ENCODE measurements at places on chromosomes 12 and 14. TPM values are rescaled to one million over a fixed set of nuclear protein-coding genes. Genes with fewer than 3 reads are reported as not detected.

DNA sequence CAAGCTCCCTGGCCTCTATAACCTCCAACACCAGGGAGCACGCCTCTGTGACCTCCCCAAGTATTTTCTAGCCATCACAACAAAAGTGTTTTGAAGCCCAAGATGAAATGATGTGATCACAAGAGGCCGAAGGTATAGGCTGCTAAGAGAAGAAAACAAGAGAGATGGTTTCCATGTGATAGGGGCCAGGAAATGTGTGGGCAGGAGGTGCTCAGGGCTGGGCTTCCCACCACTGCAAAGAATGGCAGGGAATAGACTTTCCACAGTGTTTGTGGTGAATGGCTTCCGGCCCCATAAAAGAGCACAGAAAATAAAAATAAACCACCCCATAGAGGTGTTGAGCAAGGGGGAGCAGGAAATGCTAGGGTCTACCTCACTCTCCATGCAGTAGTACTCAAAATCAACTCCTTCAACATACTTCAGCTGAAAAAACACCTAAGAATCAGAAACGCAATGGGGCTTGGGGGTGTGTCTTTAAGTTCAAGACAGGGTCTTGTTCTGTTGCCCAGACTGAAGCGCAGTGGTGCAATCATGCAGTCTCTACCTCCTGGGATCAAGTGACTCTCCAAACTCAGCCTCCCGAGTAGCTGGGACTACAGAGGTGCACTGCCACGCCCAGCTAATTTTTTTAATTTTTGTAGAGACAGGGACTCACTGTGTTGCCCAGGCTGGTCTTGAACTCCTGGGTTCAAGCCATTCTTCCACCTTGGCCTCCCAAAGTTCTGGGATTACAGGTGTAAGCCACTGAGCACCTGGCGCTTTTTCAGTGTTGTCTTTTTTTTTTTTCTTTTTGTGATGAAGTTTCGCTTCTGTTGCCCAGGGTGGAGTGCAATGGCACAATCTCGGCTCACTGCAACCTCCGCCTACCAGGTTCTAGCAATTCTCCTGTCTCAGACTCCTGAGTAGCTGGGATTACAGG, 27.1 kb downstream of the DAD1 start:
- peaks cover 99% of the 10 kb centered on the region for H3K4me1 ChIP-seq
- no peaks in the 10 kb centered on the region for H3K27me3 ChIP-seq
- peaks cover 7% of the 10 kb centered on the region for H3K36me3 ChIP-seq
- no peak overlapping the region for H3K4me3 ChIP-seq
- DNase-seq, result no peak
- H3K27ac ChIP-seq, result peak overlapping the region; percentile 85

DNA sequence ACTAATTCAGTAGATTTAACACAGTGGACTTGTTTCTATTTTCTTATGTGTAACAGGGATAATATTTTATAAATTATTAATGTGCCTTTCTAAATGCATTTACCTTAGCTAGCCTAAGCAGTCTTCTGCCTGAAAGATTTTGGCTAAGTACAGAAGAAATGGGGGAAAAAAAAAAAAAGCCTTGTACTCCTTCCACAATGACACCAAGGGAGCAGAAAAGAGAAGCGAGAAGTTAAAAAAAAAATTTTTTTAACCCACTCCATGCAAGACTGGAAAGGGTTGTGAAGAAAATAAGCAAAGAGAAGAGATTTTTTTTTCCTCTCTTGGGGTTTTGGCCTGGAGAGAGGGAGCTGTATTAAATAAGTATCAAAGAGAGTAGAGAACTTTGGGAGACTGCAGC, 28.7 kb downstream of the NELL2 start:
- no peak for DNase-seq
- H3K4me1 ChIP-seq, result no peaks in the 10 kb centered on the region
- no peaks in the 10 kb centered on the region for H3K36me3 ChIP-seq
- H3K27me3 ChIP-seq, result no peaks in the 10 kb centered on the region

DNA sequence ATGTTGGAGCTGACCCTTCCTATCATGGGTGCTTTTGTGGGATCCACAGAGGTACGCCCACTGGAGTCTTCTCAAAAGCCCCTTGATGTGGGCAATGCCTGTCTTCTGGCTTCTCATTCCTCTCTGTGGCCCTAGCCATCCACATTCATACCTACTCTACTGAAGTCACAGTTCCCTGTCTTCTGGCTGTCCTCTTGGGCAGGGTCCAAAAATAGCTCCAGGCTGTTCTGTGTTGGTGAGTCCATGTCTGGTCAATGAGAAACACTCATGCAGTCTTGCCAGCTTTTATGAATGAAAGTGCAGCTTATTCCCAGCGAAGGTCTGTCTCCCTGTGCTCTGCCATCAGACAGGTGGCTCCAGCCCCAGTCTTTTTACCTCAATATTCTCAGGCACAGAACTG, 135.9 kb upstream of the MDM1 start:
- DNase-seq, result no peak
- no peaks in the 10 kb centered on the region for H3K4me1 ChIP-seq
- no peaks in the 10 kb centered on the region for H3K27me3 ChIP-seq
- H3K27ac ChIP-seq, result no peak overlapping the region

GRCh38 chr12:50390316-50390741, 6.1 kb downstream of the FAM186A start:
- no peaks in the 10 kb centered on the region for H3K27me3 ChIP-seq
- peaks cover 19% of the 10 kb centered on the region for H3K4me1 ChIP-seq
- no peak for DNase-seq
- H3K36me3 ChIP-seq, result no peaks in the 10 kb centered on the region
- H3K27ac ChIP-seq, result no peak overlapping the region
- no peak overlapping the region for H3K4me3 ChIP-seq

GRCh38 chr12:84840356-84840755, 72.2 kb downstream of the SLC6A15 start:
- H3K27me3 ChIP-seq, result no peaks in the 10 kb centered on the region
- H3K4me1 ChIP-seq, result no peaks in the 10 kb centered on the region
- no peak overlapping the region for H3K27ac ChIP-seq
- no peak overlapping the region for H3K4me3 ChIP-seq
- no peak for DNase-seq
- no peaks in the 10 kb centered on the region for H3K36me3 ChIP-seq

Gene PTPRO
- not detected for polyA plus RNA-seq

Gene B3GNT4
- 0.63 TPM for polyA plus RNA-seq

DNA sequence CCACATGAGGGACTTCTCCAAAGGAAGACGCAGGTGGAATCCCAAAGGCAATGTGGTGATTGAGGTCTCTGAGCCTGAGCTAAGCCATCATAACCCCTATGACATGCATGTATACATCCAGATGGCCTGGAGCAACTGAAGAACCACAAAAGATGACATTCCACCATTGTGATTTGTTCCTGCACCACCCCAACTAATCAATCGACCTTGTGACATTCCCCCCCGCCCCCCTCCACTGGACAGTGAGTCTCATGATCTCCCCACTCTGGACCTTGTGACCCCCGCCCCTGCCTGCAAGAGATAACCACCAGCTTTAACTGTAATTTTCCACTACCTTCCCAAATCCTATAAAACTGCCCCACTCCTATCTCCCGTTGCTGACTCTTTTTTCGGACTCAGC, 87.9 kb downstream of the VCPKMT start:
- no peaks in the 10 kb centered on the region for H3K27me3 ChIP-seq
- H3K36me3 ChIP-seq, result no peaks in the 10 kb centered on the region
- H3K4me3 ChIP-seq, result no peak overlapping the region
- DNase-seq, result no peak
- peaks cover 12% of the 10 kb centered on the region for H3K4me1 ChIP-seq
- no peak overlapping the region for H3K27ac ChIP-seq

- no peak for DNase-seq
- no peaks in the 10 kb centered on the region for H3K27me3 ChIP-seq
- H3K36me3 ChIP-seq, result peaks cover 84% of the 10 kb centered on the region
- no peak overlapping the region for H3K4me3 ChIP-seq
These were observed 32.2 kb upstream of the NUDT14 start for GRCh38 chr14:105213361-105213760.

GRCh38 chr12:111163422-111163821, 205.5 kb downstream of the PHETA1 start:
- H3K36me3 ChIP-seq, result no peaks in the 10 kb centered on the region
- H3K4me3 ChIP-seq, result no peak overlapping the region
- no peaks in the 10 kb centered on the region for H3K27me3 ChIP-seq

GRCh38 chr12:62146318-62146717, 113.9 kb upstream of the USP15 start:
- no peak overlapping the region for H3K4me3 ChIP-seq
- H3K4me1 ChIP-seq, result no peaks in the 10 kb centered on the region
- H3K36me3 ChIP-seq, result no peaks in the 10 kb centered on the region
- no peaks in the 10 kb centered on the region for H3K27me3 ChIP-seq
- no peak overlapping the region for H3K27ac ChIP-seq

GRCh38 chr14:93905623-93906022, 21.5 kb upstream of the FAM181A start:
- no peak for DNase-seq
- peaks cover 22% of the 10 kb centered on the region for H3K4me1 ChIP-seq
- H3K27me3 ChIP-seq, result no peaks in the 10 kb centered on the region
- H3K27ac ChIP-seq, result no peak overlapping the region

DNA sequence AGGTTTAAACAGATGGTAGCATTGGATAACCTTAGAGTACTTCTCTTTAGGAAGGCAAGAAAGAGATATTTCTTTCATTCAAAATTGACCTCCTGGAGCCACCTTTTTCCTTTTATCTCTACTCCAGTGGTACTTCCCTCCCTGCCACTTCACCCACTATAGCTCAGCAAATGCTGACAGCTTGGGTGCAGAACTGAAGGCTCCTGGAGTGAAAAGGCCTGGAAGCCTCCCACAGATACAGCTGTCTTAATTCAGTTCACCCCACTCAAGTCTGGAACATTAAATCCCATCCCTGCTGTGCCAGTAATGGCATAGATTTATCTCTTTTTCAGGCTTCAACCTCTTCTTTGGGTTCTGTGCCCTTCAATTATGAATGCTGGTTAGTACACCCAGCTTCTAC, 140.3 kb downstream of the NEDD1 start:
- H3K27me3 ChIP-seq, result no peaks in the 10 kb centered on the region
- no peak for DNase-seq
- no peak overlapping the region for H3K27ac ChIP-seq
- no peak overlapping the region for H3K4me3 ChIP-seq
- no peaks in the 10 kb centered on the region for H3K36me3 ChIP-seq

- no peak overlapping the region for H3K27ac ChIP-seq
- H3K27me3 ChIP-seq, result no peaks in the 10 kb centered on the region
- DNase-seq, result no peak
- no peaks in the 10 kb centered on the region for H3K36me3 ChIP-seq
- H3K4me1 ChIP-seq, result no peaks in the 10 kb centered on the region
These were observed 57.8 kb upstream of the FSCB start for GRCh38 chr14:44564908-44565307.

- no peak overlapping the region for H3K4me3 ChIP-seq
- H3K36me3 ChIP-seq, result no peaks in the 10 kb centered on the region
- DNase-seq, result no peak
- H3K4me1 ChIP-seq, result no peaks in the 10 kb centered on the region
- H3K27ac ChIP-seq, result no peak overlapping the region
- H3K27me3 ChIP-seq, result no peaks in the 10 kb centered on the region
These were observed 33.7 kb upstream of the PYGL start for GRCh38 chr14:50977863-50978528.

Gene CRIP2
- polyA plus RNA-seq, result 127 TPM

Gene PMEL
- polyA plus RNA-seq, result 0.75 TPM

GRCh38 chr12:46131732-46132469, 136.9 kb downstream of the SLC38A1 start:
- no peaks in the 10 kb centered on the region for H3K4me1 ChIP-seq
- no peak for DNase-seq
- H3K27ac ChIP-seq, result no peak overlapping the region
- H3K36me3 ChIP-seq, result no peaks in the 10 kb centered on the region
- no peak overlapping the region for H3K4me3 ChIP-seq

DNA sequence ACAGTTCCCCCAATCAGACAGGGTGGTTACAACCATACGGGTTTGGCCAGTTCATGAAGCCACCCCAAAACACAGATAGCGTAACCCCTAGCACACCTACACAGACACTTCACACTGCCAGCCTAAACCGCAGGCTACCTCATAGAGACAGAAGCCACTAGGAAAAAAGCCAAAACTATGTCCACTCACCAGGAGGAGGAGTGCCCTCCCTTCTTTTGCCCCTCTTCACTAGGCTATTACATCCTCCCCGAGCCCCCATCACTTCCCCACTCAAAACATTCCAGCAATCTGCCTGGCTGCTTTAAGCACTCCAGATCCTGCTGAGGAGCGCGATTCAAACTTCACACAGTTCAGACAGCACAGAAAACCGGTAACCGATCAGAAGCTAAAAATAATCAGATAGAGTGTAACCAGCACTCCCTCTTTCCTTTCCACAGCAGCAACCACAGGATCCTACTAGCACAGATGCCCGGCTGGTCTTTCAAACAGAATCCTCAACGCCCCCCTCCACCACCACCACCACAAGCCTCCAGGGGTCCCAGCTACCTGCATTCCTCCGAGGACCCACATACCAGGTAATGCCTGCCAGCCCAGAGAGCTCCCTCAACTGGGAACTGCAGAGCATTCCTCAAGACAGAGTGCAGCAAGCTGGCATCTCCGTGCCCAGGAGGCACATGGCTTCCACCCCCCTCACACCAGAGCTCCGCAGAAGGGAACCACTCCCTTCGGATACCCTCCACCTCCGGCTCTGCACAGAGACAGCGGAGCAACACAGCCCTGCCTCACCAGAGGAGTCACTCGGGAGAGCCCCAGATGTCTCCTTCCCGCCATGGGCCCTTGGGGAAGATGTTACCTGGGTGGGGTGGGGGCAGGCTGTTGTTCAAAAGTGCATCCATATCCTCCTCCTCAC, 1.5 kb downstream of the CHD4 start:
- H3K27ac ChIP-seq, result peak overlapping the region; percentile 96
- DNase-seq, result no peak
- no peaks in the 10 kb centered on the region for H3K27me3 ChIP-seq

- peak overlapping the region; percentile 80 for H3K4me3 ChIP-seq
- H3K27me3 ChIP-seq, result no peaks in the 10 kb centered on the region
- no peaks in the 10 kb centered on the region for H3K36me3 ChIP-seq
These were observed 514 bp upstream of the LARP4 start for GRCh38 chr12:50400104-50400637.

GRCh38 chr14:71527838-71528237, 404.4 kb upstream of the RGS6 start:
- no peak for DNase-seq
- no peaks in the 10 kb centered on the region for H3K27me3 ChIP-seq
- H3K4me3 ChIP-seq, result no peak overlapping the region
- H3K27ac ChIP-seq, result no peak overlapping the region
- peaks cover 4% of the 10 kb centered on the region for H3K4me1 ChIP-seq

Gene TDRD9
- polyA plus RNA-seq, result 3.7 TPM

GRCh38 chr14:105309371-105309770, 5.2 kb upstream of the PACS2 start:
- H3K27ac ChIP-seq, result no peak overlapping the region
- H3K4me3 ChIP-seq, result no peak overlapping the region
- peaks cover 11% of the 10 kb centered on the region for H3K4me1 ChIP-seq
- H3K36me3 ChIP-seq, result no peaks in the 10 kb centered on the region
- no peaks in the 10 kb centered on the region for H3K27me3 ChIP-seq
